ENCODE measurements at places on chromosomes 4 and X.

GRCh38 chr4:173294444-173294843 is 39.7 kb downstream of the HMGB2 start:
- no peak for DNase-seq

DNA sequence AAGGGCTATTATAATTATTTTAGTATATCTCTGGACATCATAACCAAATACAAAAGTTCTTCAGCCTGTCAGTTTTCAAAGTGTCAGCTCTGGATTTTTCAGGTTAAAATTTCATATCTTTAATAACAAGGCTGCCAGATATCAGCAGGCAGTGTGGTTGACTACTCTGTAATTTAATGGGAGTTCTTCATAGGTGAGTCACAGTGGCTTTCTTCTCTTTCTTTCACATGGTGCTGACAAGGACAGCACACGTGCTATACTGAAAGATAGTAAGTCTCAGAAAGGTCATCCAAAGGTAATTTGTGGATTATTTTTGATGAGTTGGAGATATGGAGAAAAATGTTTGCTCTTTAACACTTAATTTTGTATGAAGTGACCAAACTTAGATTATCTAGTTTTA is 43.2 kb downstream of the GALNT7 start:
- peak; percentile 50 for DNase-seq

- no peak for DNase-seq
Measured at GRCh38 chr4:124637321-124637720, 75.2 kb downstream of the ANKRD50 start.

GRCh38 chrX:127552571-127552970 is 499.6 kb downstream of the ACTRT1 start:
- DNase-seq: no peak

GRCh38 chr4:1683261-1683735 is 815 bp downstream of the FAM53A start:
- DNase-seq: peak; percentile 89

- DNase-seq: peak; percentile 41
Measured at GRCh38 chr4:71396382-71396781, 57.6 kb downstream of the SLC4A4 start.

- no peak for DNase-seq
Measured at GRCh38 chrX:153887385-153887784, 1.4 kb upstream of the L1CAM start.

- DNase-seq: no peak
Measured at GRCh38 chr4:104756837-104757236, 262.1 kb upstream of the CXXC4 start.

- DNase-seq: peak; percentile 2
Measured at GRCh38 chr4:148515248-148515647, 73.0 kb upstream of the NR3C2 start.

GRCh38 chr4:5824635-5825034 is 68.3 kb downstream of the CRMP1 start:
- peak; percentile 35 for DNase-seq

GRCh38 chrX:17608888-17609287 is 128.4 kb upstream of the SCML1 start:
- no peak for DNase-seq

- no peak for DNase-seq
Measured at GRCh38 chrX:136179133-136179532, 31.8 kb downstream of the FHL1 start.

DNA sequence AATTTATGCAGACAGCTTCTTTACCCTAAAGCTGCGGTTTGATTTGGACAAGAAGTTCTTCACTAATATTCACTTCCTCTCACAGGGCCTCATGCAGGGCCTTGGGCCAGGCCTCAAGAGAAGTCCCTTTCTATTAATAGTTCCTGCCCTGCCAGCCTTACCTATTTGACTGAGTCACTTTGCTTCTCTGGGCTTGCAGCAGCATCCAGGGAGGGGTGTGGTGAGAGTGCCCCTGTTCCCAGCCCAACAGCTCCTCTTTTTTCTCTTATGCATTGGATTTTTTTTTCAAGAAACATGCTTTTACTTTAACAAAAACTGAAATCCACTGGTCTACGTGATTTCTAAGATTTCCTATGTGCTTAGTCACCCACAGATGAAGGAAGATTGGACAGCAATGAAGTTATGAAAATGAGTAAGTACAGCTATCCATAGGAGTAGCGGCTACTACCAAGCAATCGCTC is 26.7 kb downstream of the FAM156B start:
- DNase-seq: peak; percentile 38

DNA sequence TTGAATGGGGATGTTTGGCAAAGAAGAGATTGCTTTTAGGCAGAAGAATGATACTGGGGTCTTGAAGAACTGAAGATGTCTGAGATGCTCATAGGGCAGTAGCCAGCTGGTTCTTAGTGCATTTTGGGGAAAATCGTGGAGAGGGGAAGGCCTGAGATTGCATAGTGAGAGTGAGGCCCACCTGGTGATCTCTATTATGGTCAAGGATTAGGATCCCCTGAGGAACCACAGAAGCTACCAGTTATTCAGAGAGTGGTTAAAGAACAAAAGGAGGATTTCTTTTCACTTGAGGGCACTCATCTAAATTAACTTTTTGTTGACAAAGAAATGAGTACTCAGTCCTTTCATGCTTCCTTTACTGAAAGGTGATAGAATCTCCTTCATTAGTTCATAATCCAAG is 271.3 kb upstream of the HAND2 start:
- DNase-seq: no peak
